Fibroblast of skin of right quadriceps (primary cell): ENCODE measurements at places on chromosomes 6 and 20.

DNA sequence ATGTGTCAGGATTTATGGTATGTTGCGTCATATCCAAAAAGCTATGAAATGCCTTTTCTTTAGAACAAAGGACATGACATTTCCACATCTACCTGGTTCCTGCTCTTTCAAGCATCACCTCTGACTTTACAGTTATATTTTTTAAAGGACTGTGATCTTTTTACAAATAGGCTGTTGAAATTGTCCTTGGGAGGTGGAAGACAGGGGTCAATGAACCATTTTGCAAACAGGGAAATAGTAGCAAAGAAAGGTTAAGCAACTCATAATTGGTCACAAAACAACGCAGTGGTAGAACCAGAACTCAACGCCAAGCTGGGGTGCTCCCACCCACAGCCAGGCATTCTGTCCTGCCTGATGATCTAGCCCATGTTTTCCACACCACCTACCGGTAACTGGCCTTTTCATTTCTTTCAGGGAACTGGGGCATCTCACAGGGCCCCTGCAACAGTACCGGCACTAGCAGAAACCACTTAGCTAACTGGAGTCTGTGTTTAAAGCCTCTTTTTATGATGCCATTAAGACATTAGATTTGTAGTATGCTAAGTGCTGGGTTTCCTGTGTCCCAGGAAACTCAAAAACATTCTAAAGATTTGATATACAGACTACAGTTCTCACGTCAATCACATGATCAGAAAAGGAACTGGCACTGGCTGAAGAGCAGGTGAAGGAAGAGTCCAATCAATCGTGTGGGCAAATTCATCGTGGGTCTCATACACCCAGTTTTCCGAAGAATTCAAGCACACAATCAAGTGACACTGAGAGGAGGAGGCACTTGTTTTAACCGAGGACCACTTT lies 13.9 kb downstream of the ZNF217 start:
- DNase-seq, result peak; percentile 78

GRCh38 chr6:56293781-56294180 lies 46.4 kb upstream of the COL21A1 start:
- peak; percentile 33 for DNase-seq

- DNase-seq, result peak; percentile 99
Measured at GRCh38 chr6:27864906-27865849, 47.0 kb downstream of the OR2B2 start.

- no peak for DNase-seq
Measured at GRCh38 chr6:42369568-42369967, 82.2 kb downstream of the TRERF1 start.

DNA sequence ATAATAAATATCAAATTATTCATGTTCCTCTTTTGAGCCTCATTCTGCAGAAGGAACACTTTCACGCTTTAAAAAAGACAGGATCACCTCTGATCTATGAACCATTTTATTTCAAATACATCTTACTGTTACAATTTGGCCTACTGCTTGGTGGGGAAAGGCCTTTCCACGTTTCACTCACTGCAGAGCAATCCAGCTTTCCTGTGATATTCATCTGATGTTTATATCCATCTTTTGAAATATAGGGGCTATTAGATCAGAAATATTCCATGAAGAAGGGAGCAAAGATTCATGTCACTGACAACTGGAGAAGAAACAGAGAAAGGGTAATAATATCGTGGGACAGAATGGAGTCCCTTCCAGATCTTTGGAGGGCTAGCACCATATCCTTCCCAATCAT lies 262.9 kb downstream of the ADGB start:
- no peak for DNase-seq

DNA sequence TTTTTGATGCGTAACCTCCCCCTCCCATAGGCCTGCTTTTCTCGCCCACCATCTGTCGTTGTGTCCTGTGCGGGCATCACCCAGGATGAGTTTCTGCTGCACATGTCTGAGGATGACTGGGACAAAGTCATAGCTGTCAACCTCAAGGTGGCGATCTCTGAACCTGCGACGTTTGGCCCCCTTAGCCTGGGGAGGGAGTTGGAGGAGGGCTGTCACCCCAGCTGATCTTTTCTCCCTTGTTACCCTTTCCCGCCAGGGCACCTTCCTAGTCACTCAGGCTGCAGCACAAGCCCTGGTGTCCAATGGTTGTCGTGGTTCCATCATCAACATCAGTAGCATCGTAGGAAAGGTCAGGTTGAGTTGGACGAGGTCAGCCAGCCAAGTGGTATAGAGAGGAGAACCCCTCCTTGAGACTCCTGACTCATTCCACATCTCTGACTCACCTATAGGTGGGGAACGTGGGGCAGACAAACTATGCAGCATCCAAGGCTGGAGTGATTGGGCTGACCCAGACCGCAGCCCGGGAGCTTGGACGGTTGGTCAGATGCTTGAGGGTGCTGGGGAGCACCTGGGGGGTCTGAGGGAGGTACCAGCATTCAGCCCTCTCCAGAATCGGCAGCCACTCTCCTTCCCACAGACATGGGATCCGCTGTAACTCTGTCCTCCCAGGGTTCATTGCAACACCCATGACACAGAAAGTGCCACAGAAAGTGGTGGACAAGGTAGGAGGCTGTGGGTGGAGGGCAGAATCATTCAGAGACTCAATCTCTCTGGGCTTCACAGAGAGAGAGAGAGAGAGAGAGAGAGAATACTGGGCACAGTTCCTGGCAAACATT lies 954 bp downstream of the HSD17B8 start:
- DNase-seq, result peak; percentile 58

GRCh38 chr6:5514353-5514752 lies 253.0 kb downstream of the FARS2 start:
- no peak for DNase-seq

DNA sequence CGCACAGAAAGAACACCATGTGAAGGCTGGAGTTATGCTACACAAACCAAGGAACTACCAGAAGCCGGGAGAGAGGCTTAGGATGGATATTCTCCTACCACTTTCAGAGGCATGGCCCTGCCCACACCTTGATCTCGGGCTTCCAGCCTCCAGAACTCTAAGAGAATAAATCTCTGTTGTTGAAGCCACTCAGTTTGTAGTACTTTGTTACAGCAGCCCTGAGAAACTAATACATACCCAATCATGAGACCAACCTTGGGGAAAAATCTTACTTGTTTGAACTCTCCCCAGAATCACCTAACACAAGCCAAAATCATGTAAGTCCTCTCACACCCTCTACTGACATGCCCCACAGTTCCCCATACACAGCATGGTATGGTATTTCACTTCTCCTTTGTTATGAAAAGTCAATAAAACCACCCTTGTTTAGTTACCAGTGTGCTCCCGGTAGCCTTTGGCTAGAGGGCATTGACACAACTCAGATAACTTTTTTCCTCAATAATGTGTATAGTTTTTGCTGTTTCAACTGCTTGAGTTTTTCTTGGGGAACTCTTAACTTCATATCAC lies 40.7 kb upstream of the SLC2A12 start:
- DNase-seq, result no peak

DNA sequence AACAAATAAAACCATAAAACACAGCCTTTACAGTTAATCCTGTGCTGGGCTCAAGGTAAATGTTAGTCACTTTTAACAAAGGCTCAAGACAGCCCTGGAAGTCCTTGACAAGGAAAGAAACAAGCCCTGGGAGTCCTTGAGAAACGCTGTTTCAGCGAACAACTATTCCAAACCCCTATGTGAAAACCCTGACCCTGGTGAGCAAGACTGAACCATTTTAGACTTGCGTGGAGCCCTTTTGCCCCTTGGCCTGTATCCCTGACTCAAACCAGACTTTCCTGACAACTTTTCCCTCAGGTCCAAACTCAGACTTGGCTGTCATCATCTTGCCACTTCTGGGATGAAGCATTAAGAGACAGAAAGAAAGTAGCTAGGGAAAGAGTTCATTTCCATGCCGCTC lies 180.4 kb downstream of the AIG1 start:
- DNase-seq, result no peak

DNA sequence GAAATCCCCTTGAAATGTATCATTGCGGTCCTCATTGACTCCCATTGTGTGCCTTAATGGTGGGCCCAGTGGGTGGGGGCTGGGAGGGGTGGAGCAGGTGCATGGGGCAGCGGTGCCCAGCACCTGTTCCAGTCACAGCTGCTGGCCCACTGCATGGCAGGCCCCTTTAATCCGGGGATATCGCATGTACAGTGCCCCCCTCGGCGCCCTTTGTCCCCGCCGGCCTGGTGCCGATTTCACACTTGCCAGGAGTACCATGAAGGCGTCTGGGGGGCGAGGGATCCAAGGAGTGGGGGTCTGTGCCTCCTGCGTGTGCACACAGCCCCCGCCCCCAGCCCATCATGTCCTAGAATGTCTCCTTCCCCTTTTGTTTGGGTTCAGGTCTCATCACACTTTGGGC lies 2.8 kb downstream of the SNAI1 start:
- DNase-seq, result no peak

GRCh38 chr6:33277663-33278391 lies 904 bp downstream of the B3GALT4 start:
- no peak for DNase-seq

DNA sequence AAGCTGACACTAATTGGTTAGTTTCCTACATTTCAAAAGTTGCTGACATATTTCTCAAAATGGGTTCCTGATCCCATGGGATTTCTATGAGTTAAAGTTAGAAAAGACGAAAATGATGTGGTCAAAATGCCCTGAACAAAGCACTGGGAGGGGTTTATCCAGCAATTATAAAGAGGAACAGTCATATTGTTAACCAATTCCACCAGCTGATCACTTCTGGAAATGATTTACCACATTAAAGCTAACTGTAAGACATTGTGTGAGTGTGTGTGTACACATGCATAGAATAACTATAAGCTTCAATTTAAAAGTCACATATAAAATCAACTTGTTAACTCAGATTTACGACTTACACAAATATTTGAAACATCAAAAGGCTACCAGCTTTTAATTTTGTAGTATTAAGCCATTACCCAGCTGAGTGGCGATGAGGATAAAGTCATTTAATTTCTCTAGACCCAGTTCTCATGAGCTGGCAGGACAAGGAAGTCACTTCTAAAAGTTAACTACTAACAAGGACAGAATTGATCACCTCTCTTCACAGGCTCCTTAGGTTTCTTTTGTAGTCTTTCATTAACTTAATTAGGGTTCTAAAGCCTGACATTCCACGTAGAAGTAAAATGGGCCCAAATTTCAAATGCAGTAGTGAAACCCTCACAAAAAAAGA lies 40.4 kb downstream of the MAN1A1 start:
- peak; percentile 61 for DNase-seq
